ENCODE measurements at places on chromosomes 4 and X. TPM values are rescaled to one million over a fixed set of nuclear protein-coding genes. Genes with fewer than 3 reads are reported as not detected.

GRCh38 chr4:67288964-67289363, 256.3 kb downstream of the CENPC start:
- no peak for DNase-seq

DNA sequence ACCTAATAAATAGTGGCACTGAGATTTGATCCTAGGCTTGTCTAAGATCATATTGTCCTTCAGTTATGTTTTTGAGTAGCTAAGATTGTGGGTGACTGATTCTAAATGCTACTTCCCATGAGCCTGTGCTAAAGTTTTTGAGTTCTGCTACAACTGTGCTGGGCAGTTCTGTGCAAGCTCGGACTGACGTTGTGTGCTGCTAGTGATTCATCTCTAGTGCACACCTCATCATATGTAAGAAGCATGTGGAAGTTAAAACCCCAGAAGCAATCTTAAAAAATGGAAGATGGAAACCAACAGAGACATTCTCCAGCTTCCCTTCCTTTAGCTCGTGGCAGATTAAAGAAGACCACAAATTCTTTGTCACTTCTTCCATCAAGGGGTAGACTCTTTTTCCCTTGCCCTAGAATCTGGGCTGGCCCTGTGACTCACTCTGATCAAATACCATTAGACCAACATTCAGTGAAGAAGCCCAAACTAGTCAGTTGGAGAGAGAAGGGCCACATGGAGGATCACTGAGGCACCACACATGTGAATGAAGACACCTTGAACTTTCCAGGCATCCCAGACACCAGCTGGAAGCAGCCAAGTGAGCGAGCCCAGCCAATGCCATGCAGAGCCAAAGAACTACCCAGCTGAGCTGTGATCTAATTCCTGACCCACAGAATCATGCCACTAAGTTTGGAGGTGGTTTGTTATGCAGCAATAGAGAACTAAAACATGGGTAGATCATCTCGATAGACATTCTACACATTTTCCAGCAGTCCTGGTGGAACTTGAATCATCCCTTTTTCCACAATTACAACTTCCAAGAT, 16.8 kb downstream of the ARHGAP6 start:
- DNase-seq: no peak

DNA sequence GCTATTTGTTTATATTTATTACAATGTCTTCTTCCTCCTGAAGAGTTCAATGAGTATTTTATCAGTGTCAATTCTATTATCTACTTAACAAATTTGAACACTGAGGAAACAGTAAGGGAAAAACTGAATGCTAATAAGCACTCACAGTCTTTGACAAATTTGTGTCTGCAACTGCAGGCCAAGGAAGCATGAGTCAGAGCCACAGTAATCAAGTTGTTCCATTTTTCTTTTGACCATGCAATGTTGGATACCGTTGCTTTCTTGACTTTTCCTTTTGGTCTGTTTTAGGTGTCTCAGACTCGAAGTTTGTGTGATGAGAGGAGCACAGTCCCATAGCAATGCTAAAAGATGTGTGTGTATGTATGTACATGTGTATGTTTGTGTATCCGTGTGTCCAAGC, 359.6 kb downstream of the IL1RAPL1 start:
- DNase-seq: no peak

DNA sequence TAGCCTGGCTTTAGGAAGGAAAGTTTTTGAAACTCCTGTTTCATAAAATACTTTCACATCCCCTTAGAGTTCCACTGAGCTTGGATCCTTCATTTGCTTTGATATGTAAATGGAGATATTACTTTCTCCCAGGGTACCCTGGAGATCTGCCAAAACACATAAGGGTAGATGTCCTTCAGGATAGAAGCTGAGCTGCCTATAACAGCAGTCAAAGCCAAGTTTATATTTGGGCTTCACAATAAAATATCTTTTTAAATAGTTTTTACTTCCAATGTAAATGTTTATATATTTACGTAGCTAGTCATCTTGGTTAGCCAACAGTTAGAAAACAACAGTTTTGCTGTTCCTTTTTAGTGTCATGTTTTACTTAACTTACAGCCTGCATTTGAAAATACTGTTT, 742.3 kb upstream of the POU3F4 start:
- DNase-seq: no peak

Gene AMTN
- not detected for polyA plus RNA-seq

GRCh38 chr4:14961292-14961691, 41.0 kb upstream of the CPEB2 start:
- DNase-seq: no peak

- no peak for DNase-seq
Measured at GRCh38 chr4:955161-955921, 18.0 kb downstream of the DGKQ start.

GRCh38 chr4:7004331-7004730, 38.8 kb upstream of the TADA2B start:
- DNase-seq: no peak

GRCh38 chr4:15653864-15654592, 1.1 kb downstream of the FBXL5 start:
- DNase-seq: no peak

DNA sequence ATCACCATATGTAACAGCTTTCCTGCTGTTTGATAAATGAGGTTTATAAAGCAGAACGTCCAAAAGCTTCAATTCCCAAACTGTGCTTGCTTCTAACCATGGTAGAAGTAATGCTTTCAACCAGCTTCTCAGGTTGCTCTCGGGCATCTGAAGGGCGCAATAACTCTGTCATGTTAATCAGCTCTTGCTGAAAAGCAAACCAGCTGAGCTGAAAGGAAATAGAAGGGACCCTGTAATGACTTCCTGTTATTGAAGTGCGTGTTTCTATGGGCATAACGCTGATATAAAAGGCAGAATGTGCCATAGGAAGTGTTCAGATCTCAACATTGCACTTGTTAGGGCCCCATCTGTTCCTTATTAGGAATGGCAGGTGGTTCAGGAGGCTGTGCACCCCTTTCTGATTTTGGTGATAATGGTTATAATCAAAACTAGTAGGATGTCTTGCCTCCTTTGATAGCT, 21.2 kb downstream of the HERC3 start:
- DNase-seq: no peak

DNA sequence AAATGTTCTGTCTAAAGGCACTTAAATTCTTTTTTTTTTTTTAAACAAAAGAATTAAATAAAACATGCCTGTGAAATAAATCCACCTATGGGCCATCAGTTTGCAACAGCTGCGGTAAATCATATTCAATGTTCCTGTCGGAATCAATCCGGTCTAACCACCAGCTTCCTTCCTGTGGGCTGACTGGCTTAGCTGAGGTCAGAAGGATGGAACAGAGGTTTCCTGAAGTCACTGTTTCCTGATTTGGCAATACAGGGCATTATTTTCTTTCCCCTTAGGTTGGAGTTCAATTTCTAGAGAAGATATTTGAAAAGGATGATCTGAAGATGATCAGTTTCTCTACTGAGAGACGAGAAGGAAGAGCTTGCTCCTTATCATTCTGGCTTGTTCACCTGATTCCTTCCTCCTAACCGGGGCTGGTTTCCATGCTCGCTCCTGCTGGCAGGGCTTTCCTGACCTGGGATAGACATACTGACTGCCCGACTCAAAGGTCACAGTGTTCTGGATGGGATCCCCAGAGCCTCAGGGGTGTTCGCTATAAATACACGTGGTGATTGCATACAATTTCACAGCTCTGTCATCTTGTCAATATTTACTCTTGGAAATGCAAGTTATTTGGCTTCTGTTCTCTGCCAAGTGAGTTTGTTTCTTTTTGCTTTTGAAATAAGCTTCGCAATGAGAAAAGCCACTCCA, 21.7 kb downstream of the PDLIM3 start:
- DNase-seq: no peak

Gene ATXN3L
- polyA plus RNA-seq: not detected

Gene SATL1
- polyA plus RNA-seq: 0.67 TPM

Gene COL25A1
- not detected for polyA plus RNA-seq

GRCh38 chr4:8045909-8046308, 106.2 kb upstream of the AFAP1 start:
- no peak for DNase-seq

DNA sequence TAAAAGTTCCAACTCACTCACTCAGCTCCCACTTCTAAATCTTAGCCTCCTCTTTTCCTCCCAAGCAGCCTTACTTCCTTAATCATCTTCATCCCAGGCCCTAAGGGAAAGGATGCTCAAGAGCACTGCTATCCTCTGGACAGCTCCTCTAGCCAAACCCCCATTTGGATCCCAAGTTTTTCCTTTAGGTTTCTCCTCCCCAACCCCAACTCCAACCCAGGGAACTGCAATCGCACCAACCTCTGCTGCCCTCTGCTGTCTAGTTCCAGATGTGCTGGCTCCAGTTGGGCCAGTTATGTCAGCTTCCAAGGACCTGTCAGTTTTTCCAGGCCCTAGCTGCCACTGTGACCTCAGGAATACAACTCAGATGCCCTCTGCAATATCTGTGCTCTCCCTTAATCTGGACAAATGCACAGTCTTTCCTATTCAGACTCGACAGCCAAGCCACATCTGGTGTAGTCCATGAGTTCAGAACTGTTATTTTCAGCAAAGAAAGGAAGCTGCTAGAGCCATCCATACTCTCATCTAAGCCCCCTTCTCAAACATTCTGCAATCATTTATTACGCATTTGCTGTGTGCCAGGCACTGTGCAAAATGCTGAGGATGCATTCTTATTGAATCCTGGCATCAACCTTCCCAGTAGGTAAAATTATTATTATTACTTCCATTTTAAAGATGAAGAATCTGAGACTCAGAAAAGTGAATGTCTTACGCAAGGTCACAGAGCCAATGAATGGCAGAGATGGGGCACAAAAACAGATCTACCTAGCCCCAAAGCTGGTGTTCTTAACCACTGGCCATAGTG, 12.3 kb upstream of the XPNPEP2 start:
- peak; percentile 67 for DNase-seq

Gene HOPX
- 36.2 TPM for polyA plus RNA-seq

DNA sequence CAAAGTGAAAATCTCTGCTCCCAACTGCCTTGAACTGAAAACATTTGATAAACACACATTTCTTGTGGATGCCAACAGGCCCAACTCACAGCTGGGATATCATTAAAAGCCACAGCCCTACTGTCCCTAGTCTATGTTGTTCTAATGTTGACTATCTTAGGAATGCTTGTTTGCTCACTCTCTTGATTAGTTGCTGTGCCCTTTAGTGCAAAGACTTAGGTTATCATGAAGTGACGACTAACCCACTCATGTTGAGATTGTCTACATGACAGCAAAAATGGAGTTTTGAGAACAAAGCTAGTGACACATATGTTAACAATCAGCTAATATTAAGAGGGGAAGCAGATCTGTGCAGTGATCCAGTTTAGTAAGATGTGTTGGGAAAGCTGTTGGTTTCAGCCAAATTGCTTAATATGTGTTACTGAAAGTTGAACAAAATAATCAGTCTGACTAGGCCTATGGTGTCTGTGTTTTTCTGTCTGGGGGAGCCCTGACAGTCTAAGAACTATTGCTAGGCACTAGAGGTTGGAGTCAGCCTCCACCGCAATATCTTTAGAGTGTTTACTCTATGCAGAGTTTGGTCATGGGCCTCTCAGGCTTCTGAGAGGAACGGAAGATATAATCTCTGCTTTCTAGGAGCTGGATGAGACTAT, 125.5 kb downstream of the ATG4A start:
- DNase-seq: no peak

DNA sequence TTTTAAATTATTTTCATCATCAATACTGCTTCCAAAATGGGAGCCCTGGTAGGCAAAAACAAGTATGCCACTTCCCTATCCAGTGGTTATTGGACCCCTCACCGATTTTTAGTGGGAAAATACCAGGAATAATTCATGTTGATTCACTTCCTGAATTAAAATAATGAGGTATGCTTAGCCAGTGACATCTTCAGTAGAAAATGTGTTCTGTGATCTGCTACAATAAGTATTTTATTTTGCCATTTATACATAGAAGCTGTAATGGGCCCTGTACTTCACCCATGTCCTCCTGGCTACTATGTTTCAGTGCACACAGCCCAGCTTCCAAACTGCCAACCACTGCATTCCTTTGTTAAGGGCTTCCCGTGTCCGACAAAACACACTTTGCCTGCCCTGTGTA, 41.0 kb upstream of the KLHL34 start:
- no peak for DNase-seq

- no peak for DNase-seq
Measured at GRCh38 chr4:145497199-145498149, 15.8 kb downstream of the SMAD1 start.

DNA sequence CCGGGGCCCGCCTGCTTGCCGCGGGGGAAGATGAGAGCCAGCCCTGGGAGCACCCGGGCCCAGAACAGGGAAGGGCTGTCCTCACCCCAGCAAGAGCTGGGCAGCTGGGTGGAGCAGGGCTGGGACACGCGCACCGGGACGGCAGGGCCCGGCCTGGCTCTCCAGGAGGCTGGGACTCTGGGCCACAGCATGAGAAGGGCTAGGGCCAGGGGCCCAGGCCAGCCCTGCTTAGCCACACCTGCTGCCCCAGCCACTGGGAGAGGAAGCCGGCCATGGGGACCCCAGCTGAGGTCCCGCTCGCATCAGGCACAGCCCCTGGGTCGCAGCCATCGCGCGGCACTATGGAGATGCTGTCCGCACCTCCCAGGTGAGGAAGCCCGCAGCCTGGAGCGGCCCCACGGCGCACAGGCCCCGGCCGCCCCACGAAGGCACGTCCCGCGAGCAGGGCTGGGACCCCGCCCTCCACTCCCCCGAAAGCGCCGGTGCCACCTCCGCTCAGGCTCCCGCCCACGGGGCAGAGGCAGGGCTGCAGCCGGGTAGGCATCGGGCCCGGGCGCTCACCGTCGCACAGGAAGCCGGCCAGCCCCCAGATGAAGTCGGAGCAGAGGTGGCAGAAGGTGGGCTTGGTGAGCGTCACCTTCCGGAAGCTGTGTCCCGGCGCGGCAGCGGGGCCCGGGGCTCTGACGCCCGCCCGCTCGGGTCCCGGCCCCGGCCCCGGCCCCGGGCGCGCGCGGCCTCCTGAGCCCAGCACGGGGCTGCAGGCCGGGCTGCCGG, 531 bp downstream of the DGKQ start:
- no peak for DNase-seq

Gene ARL9
- polyA plus RNA-seq: 0.26 TPM

DNA sequence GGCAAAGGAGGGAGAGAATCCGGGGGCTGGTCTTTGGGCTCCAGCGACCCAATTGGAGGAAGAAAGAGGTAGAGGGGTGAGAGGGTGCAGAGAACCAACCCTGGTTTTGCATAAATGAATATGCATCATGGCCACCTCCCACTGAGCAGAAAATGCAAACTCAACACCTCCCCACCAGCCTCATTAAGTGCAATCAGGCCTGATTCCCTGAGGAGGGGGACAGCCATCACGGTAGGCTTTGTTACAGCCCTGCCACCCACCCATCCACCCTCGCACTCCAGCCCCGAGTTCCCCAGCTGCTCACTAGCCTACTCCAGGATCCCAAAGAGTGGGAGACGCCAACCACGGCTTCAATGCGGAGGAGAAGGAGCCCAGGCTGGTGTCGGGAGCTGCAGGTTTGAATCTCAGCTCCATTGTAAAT, 48.3 kb upstream of the MAN2B2 start:
- no peak for DNase-seq

GRCh38 chr4:6128221-6128850, 72.0 kb downstream of the JAKMIP1 start:
- DNase-seq: no peak

GRCh38 chrX:152177497-152178269, 39.3 kb upstream of the MAGEA10 start:
- no peak for DNase-seq

All from muscle of arm (tissue), 14 donors.